AG04449 (cell line): ENCODE measurements at places on chromosomes 1 and 21.

- no peak for DNase-seq
Measured at GRCh38 chr21:18622383-18622782, 218.8 kb upstream of the TMPRSS15 start.

GRCh38 chr1:41953291-41953690 is 34.6 kb upstream of the HIVEP3 start:
- no peak for DNase-seq

- peak; percentile 81 for DNase-seq
Measured at GRCh38 chr1:179754041-179754624, 11.0 kb downstream of the FAM163A start.

- no peak for DNase-seq
Measured at GRCh38 chr1:117531222-117531621, 74.6 kb upstream of the TENT5C start.

DNA sequence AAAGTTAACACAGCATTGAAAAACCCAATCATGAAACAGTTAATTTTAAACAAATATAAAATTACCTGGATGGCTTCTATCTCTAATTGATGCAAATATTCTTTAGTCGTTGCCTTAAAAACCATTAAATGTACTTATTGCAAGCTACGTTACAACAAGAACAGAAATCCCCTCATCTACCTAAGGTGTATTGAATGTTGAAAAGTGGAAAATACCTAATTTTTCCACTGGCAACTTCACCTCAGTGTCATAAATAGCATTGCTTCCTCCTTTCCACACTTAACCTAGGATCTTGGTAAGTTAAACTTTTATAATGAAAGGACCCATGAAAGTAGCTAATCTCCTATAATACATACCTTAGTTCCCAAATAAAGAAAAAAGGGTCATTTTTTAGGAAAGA is 5.4 kb downstream of the GADD45A start:
- DNase-seq = no peak

- DNase-seq = no peak
Measured at GRCh38 chr1:34186741-34187494, 10.2 kb downstream of the C1orf94 start.

DNA sequence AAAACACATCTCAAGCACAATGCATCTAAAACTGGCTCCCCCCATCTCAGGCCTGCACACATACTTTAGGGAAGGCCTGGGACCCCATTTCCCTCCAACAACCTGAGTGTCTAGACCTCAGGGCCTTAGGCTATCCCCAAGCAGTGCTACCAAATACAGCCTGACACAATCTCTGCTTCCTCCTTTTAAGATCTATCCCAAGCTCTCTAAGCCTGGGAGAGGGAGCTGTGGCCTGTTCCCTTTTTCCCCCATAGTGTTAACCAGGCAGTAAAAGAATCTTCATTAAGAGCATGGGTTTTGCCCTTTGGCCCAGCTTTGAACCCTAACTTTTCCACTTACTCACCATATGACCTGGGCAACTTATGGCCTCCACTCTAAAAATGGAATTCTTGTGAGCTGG is 10.8 kb upstream of the COL8A2 start:
- no peak for DNase-seq

- DNase-seq = no peak
Measured at GRCh38 chr1:20708891-20709290, 8.9 kb downstream of the KIF17 start.

DNA sequence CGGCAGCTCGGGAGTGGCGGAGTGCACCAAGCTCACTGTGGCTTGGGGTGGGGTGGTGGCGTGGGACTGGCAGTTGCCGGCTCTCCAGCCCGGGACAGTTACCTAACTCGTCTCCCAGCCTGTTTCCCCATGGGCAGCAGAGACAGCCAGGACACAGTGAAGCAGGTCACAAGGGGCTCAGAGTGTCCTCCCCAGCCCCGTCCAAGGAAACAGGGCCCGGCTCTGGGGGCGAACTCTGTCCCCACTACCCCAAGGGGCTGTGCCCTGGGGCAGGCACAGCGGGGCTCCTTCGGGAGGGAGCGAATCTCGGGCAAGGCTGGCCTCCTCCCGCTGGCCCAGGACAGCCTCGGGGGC is 759 bp downstream of the GPR157 start:
- DNase-seq = no peak

DNA sequence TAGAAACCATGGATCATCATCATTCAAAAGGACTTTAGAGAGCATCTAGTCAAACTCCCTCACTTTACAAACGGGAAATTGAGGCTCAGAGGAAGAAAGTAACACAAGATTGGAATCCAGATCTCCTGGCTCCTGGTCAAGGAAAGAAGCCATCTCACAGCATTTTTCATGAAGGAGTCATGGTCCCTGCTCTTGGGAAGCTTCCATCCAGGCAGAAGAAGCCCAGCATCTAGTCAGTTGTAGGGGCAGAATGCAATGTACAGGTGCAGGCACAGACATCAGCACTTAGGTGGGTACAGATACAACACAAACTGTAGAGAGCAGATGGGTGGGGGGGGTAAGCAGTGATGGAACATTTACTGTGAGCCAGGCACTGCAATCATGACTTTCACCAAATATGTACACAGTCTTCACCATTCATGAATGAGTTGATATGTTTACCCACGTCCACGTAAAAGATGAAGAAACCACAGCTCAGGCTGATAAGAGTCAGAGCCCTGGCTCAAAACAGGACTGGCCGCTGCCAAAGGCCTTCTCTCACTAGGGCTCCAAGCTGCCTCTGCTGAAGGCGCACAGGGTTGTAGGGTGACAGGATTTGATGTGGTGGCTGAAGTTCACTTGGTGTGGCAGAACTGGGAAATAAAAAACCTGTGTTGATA is 44.0 kb downstream of the OPTC start:
- DNase-seq = no peak

- DNase-seq = no peak
Measured at GRCh38 chr21:41349619-41350390, 12.0 kb upstream of the MX2 start.

GRCh38 chr21:37765221-37765900 is 150.9 kb downstream of the KCNJ6 start:
- DNase-seq = no peak

DNA sequence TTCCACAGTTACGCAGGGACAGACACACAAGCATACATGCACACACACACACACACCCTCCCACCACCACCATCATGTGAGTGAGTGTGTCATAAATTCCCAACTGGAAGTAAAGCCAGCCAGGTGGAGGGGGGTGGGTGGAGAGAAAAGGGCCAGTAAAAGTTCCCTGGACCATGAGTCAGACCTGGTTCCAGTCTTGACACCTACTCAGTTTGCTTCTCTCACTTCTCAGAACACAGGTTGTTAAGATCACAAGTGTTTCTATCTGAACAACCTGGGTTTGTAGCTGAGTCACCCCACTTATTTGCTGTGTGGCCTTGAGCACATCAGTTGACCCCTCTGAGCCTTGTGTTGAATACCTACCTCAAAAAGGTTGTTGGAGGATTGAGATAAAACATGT is 9.6 kb downstream of the EPHA10 start:
- no peak for DNase-seq

GRCh38 chr1:246200738-246201137 is 306.3 kb downstream of the SMYD3 start:
- DNase-seq = no peak

- DNase-seq = peak; percentile 23
Measured at GRCh38 chr1:232149287-232150201, 480.4 kb downstream of the SIPA1L2 start.

GRCh38 chr1:156602557-156602993 is 1.3 kb upstream of the GPATCH4 start:
- no peak for DNase-seq

DNA sequence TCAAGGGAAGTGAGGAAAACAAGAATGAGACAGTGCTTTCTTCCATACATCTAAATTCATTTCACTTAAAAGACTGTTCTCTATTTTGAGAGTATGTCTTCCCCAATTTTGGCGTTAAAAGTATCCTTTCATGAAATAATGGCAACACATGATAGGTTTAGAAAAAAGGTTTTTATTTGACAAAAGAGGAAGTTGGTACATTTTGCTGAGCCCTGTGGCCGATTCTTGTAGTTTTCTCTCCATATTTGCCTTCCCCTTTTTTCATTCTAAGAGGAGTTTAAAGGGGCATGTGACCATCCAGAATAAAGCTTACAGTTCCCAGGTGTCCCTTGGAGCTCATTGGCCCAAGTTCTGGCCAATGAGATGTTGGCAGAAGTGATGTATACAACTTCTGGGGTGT is 140.4 kb upstream of the KCNE2 start:
- no peak for DNase-seq

GRCh38 chr1:154749078-154749760 is 120.9 kb downstream of the KCNN3 start:
- DNase-seq = no peak

DNA sequence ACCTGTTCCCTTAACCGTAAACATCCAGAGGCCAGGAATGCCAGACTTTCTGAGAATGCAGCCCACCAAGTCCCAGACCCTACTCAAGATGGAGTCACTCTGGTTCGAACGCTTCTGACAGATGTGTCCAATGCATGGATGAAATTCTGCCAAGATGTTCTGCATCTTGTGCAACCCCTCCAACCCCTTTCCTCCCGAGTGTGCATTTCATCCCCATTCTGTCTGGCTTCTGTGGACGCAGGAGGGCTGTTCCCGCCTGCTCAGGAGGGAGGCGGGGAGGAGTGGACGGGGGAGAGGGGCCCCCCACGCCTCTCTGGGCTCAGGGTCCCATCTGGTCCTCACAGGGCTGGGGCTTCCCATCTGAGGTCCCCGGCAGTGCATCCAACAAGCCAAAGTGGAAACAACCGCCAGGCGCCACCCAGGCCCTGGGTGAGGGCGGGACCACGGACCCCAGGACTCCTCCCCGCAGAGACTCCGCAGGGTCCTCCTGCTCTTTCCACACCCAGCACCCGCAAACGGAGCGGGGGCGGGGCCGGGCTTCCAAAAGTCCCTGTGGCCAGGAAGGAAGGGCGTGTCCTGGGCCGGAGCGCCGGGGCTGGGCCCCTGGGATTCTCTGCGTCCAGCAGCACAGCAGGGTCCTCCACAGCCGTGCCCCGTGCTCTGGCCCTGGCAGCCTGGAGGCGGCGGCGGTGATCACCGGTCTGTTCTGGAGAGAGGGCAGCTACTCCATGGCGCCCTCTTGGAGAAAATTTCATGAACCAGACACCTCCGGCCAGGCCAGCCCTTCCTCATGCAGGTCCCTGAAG is 27.8 kb upstream of the SUMO3 start:
- no peak for DNase-seq

GRCh38 chr1:28755701-28756100 is 19.0 kb downstream of the YTHDF2 start:
- no peak for DNase-seq

GRCh38 chr1:30273456-30273855 is 449.9 kb downstream of the MATN1 start:
- no peak for DNase-seq

GRCh38 chr1:153796786-153797659 is 21.8 kb downstream of the SLC27A3 start:
- DNase-seq = no peak

DNA sequence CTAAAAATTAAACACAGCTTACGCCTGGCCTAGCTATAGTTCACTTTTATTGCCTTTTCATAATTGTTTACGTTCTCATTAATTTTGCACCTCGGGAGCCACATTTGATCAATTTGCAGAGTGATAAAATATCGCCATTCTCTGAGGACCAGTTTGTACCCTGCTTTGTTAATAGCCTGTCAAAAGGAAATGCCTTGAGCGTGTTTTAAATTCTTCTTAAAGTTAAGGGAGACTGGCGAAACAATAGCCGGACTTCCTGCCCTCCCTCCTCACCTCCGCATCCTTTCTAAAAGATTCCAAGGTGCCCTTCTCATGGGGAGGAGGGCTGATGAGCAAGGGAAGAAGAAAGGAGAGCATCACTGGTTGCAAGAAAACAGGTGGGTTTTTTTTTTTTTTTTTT is 271.6 kb downstream of the KCNJ6 start:
- DNase-seq = no peak

- no peak for DNase-seq
Measured at GRCh38 chr21:26769613-26770188, 75.5 kb downstream of the ADAMTS1 start.

DNA sequence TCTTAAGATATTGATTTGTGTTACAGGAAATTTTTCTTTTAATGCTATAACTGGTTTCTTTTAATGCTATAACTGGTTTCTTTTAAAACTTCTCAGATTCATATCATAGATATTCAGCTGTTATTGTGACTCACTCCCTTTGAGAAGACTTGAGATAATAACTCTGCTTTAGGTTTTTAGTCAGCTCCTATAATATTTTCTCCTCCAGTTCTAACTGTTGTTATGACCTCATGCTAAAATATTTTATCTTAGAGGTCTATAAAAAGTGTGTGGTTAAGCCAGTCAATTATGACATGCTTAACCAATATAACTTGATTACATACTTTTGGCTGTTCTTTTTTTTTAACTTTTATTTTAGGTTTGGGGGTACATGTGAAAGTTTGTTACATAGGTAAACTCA is 280.2 kb downstream of the PTGER3 start:
- peak; percentile 29 for DNase-seq
